ENCODE measurements at places on chromosomes 6 and 20. TPM values are rescaled to one million over a fixed set of nuclear protein-coding genes. Genes with fewer than 3 reads are reported as not detected.

DZANK1 gene
- total RNA-seq, result 0.92 TPM

EDN3 gene
- total RNA-seq, result 7.5 TPM

C6orf58 gene
- total RNA-seq, result not detected

- no peaks in the 10 kb centered on the region for H3K36me3 ChIP-seq
- H3K4me1 ChIP-seq, result peaks cover 76% of the 10 kb centered on the region
- H3K27me3 ChIP-seq, result no peaks in the 10 kb centered on the region
- no peak overlapping the region for H3K4me3 ChIP-seq
- DNase-seq, result peak; percentile 16
Measured at GRCh38 chr20:362271-363254, 15.7 kb downstream of the NRSN2 start.

GRCh38 chr6:52186480-52186879 lies 305 bp downstream of the IL17A start:
- no peak overlapping the region for H3K27ac ChIP-seq
- no peak for DNase-seq
- H3K36me3 ChIP-seq, result no peaks in the 10 kb centered on the region
- no peak overlapping the region for H3K4me3 ChIP-seq
- no peaks in the 10 kb centered on the region for H3K27me3 ChIP-seq

- peaks cover 18% of the 10 kb centered on the region for H3K4me1 ChIP-seq
- no peak overlapping the region for H3K4me3 ChIP-seq
Measured at GRCh38 chr6:16229700-16230099, 8.7 kb upstream of the GMPR start.

- no peak overlapping the region for H3K4me3 ChIP-seq
- no peaks in the 10 kb centered on the region for H3K36me3 ChIP-seq
- no peaks in the 10 kb centered on the region for H3K4me1 ChIP-seq
- DNase-seq, result no peak
- H3K27me3 ChIP-seq, result no peaks in the 10 kb centered on the region
Measured at GRCh38 chr6:34114695-34115402, 31.0 kb downstream of the GRM4 start.

DNA sequence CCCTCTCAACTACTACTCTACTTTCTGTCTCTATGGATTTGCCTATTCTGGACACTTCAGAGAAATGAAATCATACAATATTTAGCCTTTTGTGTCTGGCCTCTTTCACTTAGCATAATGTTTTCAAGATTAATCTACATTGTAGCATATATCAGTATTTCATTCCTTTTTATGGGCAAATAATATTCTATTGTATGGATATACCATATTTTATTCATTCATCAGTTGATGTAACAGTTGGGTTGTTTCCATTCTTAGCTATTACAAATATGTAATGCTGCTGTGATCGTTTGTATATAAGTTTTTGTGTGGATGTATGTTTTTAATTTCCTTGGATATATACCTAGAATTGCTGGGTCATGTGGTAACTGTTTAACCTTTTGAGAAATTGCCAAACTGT lies 23.4 kb downstream of the FAM184A start:
- no peak overlapping the region for H3K4me3 ChIP-seq
- H3K4me1 ChIP-seq, result no peaks in the 10 kb centered on the region
- no peak for DNase-seq
- H3K27me3 ChIP-seq, result no peaks in the 10 kb centered on the region
- H3K36me3 ChIP-seq, result no peaks in the 10 kb centered on the region

DNA sequence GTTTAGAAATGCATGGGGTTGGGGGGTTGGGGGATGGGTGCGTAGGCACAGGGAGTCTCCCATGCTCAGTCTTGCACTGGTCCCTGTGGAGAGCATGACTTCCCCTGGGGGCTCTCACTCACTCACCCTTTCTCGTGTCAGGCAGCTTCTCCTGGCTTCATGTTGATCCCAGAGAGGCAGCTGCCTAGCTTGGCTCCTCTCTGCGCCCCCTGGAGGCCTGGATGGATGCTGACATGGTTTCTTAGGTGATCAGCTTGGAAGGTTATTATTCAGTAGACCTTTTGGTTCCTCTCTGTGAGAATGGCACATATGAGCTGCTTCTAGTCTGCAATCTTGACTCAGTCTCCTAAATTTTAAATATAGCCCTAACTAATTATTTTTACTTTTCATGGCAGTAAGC lies 109.3 kb upstream of the FAM83B start:
- H3K4me1 ChIP-seq, result no peaks in the 10 kb centered on the region
- H3K27ac ChIP-seq, result no peak overlapping the region
- H3K4me3 ChIP-seq, result no peak overlapping the region
- H3K27me3 ChIP-seq, result no peaks in the 10 kb centered on the region

- no peaks in the 10 kb centered on the region for H3K36me3 ChIP-seq
- H3K4me3 ChIP-seq, result no peak overlapping the region
- H3K27ac ChIP-seq, result no peak overlapping the region
Measured at GRCh38 chr20:8050157-8050837, 30.7 kb upstream of the TMX4 start.

- H3K27ac ChIP-seq, result no peak overlapping the region
- no peaks in the 10 kb centered on the region for H3K27me3 ChIP-seq
- H3K4me3 ChIP-seq, result no peak overlapping the region
- no peaks in the 10 kb centered on the region for H3K36me3 ChIP-seq
- H3K4me1 ChIP-seq, result no peaks in the 10 kb centered on the region
Measured at GRCh38 chr6:8268156-8268555, 165.8 kb upstream of the EEF1E1 start.

GRCh38 chr6:138654715-138655634 lies 118.6 kb upstream of the CCDC28A start:
- peak overlapping the region; percentile 70 for H3K27ac ChIP-seq
- no peak for DNase-seq
- no peak overlapping the region for H3K4me3 ChIP-seq
- H3K27me3 ChIP-seq, result no peaks in the 10 kb centered on the region
- no peaks in the 10 kb centered on the region for H3K36me3 ChIP-seq

DNA sequence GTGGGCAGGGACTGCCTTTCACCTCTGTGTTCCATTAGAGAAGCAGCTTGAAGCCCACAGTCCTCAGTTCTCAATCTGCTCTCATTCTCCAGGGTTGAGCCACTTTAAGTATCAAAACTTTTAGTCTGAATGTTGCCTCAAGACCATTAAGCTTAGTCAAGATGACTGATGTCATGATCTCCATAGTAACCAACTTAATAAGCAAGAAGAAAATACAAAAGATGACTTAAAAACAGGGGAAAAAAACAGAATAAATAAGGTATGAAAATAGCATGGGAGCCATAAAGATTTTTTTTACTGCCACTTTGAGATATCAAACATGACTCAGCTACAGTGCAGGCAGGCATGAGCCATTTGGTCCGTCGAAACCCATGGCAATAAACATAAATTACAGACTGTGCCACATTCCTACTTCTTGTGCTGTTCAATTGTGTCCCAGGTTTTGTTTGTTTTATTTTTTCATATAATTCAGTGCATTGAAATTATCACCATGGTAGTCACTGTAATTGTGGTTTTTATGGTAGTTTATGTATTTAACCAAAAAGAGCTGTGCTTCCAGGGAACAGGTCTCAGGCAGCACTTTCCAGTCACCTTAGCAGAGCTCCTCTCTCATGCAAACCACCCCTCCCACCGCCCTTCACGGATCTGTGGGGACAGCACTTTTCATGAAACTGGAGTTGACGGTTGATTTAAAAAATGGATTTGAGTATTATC lies 156.5 kb upstream of the INSM1 start:
- no peaks in the 10 kb centered on the region for H3K4me1 ChIP-seq
- no peak for DNase-seq
- no peaks in the 10 kb centered on the region for H3K27me3 ChIP-seq
- no peaks in the 10 kb centered on the region for H3K36me3 ChIP-seq
- no peak overlapping the region for H3K4me3 ChIP-seq

Data from esophagus squamous epithelium (tissue), 5 donors.